NCI-H1694 (cell line): ENCODE measurements at places on chromosomes 4 and X.
A peak's percentile ranks its signal among the peaks of the same experiment; 100 is the strongest.

DNA sequence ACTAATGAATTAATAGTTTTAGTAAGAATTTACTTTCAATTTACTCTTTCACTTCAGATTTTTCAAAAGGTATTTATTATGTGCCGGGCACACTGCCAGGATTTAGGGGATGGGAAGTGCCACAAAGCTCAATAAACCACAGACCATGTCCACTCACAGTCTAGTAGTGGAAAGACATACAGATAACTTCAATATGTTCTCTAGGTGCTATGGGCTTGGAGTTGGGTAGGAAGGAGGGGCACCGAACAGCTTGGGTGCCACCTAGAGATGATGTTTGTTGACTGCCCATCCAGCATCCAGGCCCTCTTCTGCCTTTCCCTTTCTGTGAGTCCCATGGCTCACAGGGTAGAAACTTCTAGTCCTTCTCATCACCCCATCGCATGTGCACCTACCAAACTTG is 17.8 kb downstream of the MFAP3L start:
- no peak for DNase-seq

DNA sequence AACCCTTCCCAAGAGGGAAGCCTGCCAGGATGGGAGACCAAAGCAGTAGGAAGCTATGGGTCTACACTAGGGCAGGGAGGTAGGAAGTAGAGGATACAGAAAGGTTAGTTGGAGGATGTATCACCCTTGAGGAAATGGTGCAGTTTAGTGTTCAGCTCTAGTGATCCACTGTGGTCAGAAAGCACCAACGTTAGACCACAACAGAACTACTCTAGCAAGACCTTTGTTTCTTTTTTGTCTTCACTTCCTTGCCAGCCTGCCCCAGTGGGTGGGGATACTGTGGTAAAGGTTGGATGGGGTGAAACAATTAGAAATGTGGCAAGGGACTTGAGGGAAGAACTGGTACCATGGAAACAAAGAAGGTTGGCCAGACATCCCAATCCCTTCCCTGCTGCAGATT is 83.3 kb downstream of the DDIT4L start:
- DNase-seq: no peak

GRCh38 chrX:54995621-54996020 is 1.6 kb upstream of the PFKFB1 start:
- DNase-seq: no peak

DNA sequence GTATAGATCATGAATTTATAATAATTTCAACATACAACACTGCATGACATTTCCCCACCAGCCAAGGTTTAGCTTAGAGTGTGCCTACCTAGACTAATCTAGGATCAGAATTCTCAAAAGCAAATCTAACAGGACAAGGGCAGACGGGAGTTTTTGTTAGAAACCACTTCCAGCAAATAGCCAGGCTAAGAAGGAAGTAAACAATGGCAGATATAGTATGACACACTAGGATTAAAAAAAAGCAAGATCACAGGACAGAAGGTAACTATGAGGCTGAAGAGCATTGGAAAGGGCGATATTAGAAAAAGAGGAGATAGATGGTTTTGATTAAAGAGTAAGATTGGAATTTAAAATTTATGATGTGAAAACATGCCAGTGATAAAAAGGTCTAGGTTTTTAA is 124.8 kb downstream of the LRBA start:
- no peak for DNase-seq

GRCh38 chrX:48957477-48957826 is at the start of gene OTUD5:
Gene OTUD5, minus strand, starts transcription at chrX:48957607. Its CDS starts 37 bp downstream, at chrX:48957570.
- peak; percentile 54 for DNase-seq

GRCh38 chr4:94411296-94411695 is 40.4 kb upstream of the PDLIM5 start:
- no peak for DNase-seq
